ENCODE measurements at places on chromosomes 6 and 20.
A peak's percentile ranks its signal among the peaks of the same experiment; 100 is the strongest.

GRCh38 chr6:33822575-33823395 lies 19.0 kb upstream of the MLN start:
- no peak for DNase-seq

DNA sequence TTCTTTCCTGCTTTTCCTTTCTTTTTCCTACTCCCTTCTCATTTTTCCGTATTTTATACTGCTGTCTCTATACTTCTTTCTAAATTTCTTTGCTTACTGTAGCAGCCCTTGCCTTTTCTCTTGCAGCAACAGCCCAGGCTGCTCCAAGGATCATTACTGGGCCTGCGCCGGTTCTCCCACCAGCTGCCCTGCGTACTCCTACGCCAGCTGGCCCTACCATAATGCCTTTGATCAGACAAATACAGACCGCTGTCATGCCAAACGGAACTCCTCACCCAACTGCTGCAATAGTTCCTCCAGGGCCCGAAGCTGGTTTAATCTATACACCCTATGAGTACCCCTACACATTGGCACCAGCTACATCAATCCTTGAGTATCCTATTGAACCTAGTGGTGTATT lies 148.8 kb downstream of the QKI start:
- DNase-seq, result no peak

DNA sequence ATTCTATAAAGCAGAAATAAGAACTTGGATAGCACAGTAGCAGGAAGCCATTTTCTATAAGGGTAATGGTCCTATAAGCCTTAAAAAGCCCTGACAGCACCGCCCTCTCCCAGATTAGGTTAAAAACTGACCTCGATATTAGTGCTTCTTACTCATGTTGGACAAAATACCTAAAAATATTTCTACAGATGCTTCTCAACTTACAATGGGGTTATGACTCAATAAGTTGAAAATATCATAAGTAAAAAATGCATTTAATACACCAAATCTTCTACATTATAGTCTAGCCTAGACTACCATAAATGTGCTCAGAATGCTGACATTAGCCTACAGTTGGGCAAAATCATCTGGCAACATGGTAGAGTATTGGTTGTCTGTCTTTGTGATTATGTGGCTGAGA lies 70.3 kb downstream of the SESN1 start:
- no peak for DNase-seq

DNA sequence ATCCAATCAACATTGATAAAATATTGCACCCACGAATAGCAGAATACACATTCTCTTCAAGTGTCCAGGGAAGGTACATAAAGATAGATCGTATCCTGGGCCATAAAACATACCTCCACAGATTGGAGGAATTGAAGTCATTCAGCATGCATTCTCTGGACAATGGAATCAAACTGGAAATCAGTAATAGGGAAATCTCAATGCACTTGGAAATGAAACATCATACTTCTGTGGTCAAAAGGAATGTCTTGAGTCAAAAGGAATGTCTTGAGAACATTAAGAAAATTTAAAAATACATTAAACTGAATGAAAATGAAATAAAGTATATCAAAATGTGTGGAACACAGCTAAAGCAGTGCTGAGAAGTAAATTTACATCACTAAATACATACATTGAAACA lies 138.8 kb downstream of the TFAP2A start:
- DNase-seq, result no peak

DNA sequence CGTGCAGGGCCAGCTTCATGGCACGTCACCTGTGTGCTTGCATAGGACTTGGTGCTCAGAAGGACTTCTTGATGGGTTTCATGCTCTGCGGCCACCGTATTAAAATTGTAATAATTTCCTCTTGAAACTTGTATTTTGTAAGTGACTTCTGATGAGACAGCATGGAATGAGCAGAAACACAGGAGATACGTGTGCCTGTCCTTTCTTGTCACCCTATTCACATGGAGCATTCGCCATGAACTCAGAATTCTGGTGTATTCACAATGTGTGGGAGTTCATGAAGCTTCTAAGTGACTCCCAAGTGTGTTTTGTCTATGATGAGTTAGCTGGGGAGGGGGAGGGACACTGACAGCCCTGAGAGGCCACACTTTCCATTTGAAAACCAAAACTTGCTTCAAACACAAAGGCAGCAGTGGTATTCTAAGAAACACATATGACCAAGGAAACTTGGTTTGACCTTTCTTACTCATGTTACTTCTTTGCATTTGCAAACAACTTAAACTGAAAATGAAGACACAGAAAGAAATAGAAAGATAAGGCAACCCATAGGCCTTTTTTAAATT lies 92.1 kb upstream of the NEDD9 start:
- DNase-seq, result peak; percentile 79

DNA sequence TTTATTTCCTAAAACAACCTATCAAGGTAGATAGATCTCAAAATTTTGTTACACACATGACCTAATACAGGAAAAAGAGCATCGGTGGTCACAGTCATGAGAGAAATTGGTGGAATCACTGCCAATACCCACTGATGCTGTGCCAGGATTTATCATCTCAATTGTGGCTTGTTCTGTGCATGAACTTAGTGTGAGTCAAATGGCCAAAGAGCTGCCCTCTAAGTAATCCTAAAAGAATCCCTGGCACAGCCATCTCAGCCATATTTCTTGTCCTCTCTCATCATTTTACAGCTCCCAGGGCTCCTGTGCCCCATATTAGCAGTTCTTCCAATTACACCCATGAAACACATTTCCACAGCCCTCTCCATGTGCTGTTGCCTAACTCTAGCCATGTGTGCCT lies 6.1 kb downstream of the GSTA5 start:
- no peak for DNase-seq

DNA sequence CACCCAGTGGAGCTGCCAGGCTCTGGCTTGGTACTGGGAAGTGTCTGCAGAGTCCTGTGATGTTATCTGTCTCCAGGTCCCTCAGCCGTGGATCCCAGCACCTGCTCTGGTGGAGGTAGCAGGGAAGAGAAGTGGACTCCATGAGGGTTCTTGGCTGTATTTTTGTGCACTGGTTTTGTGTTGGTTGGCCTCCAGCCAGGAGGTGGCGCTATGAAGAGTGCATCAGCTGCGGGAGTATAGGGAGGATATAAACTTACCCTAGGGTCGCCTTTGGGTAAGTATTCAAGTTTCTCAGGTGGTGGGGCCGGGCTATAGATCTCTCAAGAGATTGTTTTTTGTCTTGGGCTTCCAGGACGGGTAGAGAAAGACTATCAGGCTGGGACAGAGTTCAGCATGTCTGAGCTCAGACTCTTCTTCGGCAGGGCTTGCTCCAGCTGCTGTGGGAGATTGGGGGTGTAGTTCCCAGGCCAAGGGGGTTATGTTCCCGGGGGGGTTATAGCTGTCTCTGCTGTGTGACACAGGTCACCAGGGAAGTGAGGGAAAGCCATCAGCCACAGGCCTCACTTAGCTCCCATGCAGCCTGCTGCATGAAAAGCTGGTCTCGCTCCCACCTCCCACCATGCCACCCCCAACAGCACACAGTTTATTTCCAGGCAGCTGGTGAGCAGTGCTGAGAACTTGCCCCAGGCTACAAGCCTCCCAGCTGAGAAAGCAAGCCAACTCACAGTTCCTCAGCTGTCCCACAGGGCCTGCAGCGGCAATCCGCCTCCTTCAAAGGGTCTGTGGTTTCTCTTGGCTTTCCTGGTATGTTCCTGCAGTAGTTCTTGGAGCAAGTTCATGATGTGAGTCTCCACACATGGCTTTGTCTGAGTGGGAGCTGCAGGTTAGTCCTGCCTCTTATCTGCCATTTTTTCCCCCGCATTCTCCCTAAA lies 115.7 kb downstream of the AIG1 start:
- DNase-seq, result no peak

GRCh38 chr6:150228072-150228733 lies 85.4 kb downstream of the PPP1R14C start:
- DNase-seq, result no peak

- no peak for DNase-seq
Observed at GRCh38 chr20:59561228-59561605, 43.1 kb upstream of the PHACTR3 start.

- no peak for DNase-seq
Observed at GRCh38 chr6:167788563-167788903, 38.2 kb upstream of the AFDN start.

DNA sequence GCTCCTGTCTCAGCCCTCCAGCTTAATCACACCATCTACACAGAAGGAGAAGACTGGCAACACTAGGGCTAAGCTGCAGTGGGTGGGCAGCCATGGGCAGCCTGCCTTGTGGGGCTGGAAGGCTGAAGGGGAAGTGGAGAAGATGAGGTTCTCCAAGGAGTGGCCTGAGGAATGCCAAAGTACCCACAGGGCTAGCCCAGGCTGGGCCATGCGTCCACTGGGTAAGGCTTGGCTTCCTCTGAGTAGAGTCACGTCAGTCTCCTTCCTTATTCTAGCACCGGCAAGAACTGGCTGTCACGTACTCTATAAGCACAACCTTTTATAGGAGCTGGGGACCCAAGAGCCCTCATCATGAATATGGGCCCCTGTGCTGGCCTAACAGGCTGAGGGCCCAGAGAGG lies 110.6 kb upstream of the SIRPA start:
- no peak for DNase-seq

DNA sequence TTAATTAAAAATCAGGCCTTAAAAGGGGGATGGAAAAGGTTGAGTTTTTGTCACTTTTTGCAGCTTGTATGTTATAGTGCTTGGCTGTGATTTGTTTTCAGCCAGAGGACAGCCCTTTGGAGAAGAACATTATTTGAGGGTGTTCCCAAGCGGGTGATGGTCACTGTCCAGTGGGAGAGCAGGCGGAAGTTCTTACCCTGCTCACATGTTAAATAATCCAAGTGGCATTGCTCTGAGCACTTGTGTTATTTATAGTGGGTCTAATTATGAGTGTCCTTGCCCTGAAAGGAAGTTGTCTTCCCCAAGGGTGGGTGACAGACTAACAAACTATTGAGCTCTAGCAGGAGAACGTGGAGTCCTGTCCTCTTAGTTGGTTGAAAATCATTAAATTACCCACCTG lies 49.5 kb downstream of the DOK5 start:
- DNase-seq, result no peak

GRCh38 chr6:2733324-2733723 lies 17.4 kb downstream of the MYLK4 start:
- DNase-seq, result peak; percentile 54

GRCh38 chr20:59118855-59119254 lies 44.8 kb upstream of the ZNF831 start:
- no peak for DNase-seq

DNA sequence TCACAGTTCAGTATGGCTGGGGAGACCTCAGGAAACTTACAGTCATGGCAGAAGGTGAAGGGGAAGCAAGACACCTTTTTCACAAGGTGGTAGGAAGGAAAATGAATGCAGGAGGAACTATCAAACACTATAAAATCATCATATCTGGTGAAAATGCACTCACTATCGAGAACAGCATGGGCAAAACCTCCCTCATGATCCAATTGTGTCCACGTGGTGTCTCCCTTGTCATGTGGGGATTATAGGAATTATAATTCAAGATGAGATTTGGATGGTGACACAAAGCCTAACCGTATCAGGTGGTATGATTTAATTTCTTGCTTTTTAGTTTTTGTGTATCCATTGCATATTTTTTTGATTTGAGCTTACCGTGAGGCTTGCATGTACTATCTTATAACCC lies 133.2 kb upstream of the SYNCRIP start:
- no peak for DNase-seq

DNA sequence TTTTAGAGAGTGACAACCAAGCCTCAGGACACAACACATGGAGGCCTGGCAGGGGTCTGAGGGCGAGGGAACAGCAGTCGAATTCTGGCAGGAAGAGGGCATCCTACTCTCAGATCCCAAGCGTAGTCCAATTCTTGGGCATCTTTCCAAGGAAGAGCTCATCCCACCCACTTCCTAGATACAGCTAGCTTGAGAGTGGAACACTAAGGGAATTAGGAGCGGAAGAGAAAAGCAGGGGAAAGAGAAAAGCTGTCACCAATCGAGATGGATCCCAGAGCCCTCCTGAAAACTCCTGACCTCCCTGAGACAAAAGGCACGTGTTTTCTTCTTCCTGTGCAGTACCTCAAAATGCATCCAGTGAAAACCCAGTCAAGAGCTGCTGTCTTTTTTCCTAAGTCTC lies 67.1 kb downstream of the GFOD1 start:
- no peak for DNase-seq

DNA sequence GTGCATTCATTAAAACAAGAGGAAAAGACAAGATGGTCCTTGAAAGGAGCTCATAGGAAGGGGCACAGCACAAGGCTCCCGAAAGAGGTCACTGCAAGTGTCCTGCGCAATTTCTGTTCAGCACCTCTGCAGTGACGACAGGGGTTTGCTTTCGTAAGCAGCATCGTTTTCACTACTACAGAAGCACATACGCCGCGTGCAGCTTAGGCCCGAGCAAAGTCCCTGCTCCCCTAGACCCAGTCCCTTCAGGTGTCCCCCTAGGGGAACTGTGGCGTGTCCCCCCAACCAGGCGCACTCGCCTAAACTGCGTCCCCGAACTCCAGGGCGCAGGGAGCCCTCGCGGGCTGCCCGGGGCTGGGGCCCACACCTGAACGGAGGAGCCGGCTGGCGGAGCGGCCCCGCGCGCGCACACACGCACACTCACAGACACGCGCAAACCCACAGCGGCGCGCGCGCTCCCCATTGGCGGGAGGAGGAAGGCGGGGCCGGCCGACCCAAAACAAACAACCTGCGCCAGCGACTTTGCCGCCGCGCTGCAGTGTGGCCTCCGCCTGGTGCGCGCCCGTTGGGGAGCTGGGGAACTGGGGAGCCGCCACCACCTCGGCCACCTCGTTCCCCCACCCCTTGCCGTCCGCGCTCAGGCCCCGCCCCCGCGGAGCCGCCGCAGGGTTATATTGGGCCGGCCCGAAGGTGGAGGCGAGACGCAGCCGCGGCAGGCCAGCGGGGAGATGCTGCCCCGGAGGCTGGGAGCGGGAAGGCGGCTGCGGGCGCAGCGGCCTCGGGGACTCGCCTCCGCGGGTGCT lies at the start of gene FOXQ1:
Gene FOXQ1, plus strand, starts transcription at position 699 of the 803 bp plus-strand sequence. CDS start 607 bp downstream, outside the sequence.
- peak; percentile 30 for DNase-seq

DNA sequence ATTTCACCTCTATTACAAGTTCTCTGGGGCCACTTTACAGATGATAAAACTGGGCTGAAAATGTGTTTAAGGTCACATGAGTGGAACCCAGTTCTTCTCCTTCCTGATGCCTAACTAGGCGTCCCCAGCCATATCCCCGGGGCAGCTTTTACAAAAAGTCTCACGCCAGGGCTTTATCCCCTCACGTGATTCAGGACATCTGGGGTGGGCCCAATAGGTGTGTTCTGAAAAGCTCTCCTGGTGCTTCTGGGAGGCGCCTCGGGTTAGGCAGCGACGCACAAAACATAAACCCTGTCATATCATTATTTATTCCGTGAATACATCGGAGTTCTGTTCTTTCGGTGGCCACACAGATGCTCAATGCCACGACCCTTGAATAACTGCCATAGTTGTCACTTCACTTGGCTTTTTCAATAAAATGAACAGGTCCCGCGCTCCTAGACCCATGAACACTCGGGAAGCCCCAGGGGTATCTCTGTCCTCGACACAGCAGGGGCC lies 32.1 kb downstream of the SF3B5 start:
- no peak for DNase-seq

GRCh38 chr20:3128275-3128984 lies 31.2 kb downstream of the FASTKD5 start:
- DNase-seq, result no peak

- DNase-seq, result no peak
Observed at GRCh38 chr20:60598528-60598927, 640.3 kb downstream of the CDH26 start.

- DNase-seq, result peak; percentile 61
Observed at GRCh38 chr6:15914553-15914952, 214.3 kb upstream of the MYLIP start.

GRCh38 chr6:75317503-75318206 lies 33.1 kb upstream of the TMEM30A start:
- DNase-seq, result no peak

Data from activated CD4-positive, alpha-beta T cell treated with anti-CD3 and anti-CD28 coated beads, Interleukin-2, Interleukin-6, amounts not matched to agents 100 ng/mL and 50 ng/mL, durations not matched to agents 16 hours and 8 hours (primary cell).